Activated naive CD4-positive, alpha-beta T cell treated with Interleukin-2 at 50 U/mL for 16 hours (primary cell): ENCODE measurements at places on chromosomes 12 and 14.

- no peak for DNase-seq
These were observed 32.7 kb upstream of the USP44 start for GRCh38 chr12:95583933-95584332.

DNA sequence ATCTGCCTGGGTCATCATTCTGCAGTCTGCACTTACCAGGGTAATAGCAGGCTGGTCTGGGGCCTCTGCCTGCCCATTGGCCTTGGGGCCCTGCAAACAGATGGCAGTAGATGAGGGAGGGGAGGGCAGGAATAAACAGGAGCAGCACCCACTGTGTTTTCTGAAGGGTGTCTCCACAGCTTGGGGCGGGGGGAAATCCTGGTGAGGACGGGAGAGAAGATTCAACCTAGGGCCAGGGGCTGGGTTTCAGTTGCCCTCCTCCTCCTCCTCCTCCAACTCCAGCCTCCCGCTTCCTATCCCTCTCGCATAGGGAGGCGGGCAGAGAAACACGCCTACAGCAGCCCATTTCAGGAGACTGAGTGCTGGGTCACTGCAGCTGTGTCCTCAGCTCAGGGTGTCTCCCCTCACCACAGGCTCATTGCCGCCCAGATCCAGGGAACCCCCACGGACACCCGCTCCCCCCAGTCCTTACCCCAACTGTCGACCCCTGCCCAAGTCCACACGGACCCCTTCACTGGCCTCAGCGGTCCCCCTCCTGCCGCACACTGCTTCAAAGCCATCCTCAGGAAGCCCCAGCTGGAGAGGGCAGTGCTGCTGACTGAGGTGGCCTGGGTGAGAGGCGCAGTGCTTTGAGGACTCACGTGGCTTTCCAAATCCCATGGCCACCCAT lies 9.1 kb upstream of the KRT80 start:
- no peak for DNase-seq

DNA sequence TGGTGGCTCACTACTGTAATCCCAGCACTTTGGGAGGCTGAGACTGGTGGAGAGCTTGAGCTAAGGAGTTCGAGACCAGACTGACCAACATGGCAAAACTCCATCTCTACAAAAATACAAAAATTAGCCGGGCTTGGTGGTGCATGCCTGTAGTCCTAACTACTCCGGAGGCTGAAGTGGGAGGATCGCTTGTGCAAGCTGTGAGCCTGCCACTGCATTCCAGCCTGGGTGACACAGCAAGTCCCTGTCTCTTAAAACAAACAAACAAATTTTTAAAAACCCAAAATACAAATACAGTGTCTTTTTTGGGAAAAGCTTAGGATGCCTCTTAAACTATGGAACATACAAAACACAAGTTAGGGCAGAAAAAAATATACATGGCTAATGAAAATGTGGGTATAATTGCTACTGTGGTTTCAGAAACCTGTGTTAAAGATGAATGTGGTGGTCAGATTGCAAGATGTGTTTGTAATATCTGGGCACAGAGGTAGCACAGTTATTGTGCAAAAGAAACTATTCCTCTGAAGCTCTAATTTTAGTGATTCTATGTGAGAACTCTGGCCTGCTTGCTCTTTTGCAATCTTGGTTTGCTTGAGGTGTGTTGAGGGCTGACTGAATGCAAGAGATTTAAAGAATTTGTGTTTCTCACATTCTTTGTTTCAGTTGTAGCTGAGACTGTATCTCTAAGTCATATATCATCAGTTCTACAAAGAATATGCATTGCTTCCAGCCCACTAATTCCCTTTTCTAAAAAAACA lies 3.9 kb upstream of the HSPA2 start:
- DNase-seq = no peak

- no peak for DNase-seq
These were observed 2.4 kb downstream of the KIF5A start for GRCh38 chr12:57552306-57552651.

DNA sequence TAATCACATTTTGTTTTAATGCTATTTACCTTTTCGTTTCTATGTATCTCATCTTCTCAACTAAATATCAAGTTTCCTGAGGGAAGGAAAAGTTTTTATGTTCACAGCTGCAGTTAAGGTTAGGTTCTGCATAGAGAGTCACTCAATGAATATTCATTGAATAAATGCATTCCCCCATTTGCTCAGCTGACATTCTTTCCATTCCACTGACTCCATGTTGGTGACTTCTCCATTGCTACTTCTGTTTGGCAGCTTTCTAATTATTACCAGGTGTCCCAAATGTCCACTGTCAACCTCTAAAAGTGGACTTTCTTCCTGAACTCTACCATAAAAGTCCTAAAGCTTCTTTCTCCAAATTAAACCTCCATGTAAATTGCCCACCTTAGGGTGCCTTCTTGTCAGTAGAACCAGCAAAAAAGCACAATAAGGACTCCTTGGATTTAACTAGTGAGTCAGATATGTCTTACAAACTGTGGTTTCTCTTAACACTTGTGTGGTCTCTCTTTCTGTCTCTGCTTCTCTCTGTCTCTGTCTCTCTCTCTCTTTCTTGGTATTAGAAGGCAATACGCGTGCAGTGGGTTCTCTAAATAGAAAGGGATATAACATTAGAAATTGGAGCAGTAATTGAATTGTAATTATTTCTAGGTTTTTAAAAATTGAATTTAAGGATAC lies 85.9 kb downstream of the TMEM117 start:
- no peak for DNase-seq

DNA sequence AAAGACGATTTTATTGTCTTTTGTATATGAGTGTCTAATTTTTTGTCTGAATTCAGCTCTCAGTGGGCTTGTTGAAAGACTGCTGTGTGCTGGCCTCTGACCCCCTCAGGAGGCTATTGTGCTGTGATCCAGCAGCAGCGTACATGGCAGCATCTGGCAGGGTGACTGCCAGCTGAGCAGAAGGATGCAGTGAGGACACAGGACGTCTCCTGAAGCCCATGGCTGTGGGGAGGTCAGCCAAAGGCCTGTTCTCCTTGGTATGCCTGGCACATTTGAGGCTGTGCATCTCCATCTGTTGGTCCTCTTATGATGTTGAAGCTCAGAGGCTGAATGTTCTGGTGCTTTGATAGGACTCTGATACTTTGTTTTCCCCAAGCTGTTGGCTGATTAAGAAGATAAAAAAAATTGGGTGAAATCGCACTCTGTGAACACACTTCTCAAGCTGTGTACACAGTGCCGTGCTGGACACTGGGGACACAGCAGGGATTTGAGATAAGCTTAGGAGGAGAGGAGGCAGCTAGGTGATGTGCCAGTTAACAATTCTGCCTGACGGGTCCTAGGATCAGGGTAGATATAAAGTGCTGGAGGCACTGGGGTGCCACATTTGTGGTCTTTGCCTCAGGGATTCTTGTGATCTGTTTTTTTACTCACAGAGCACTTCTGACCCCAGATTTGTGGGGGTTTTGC lies 37.5 kb downstream of the EID3 start:
- DNase-seq = no peak

- no peak for DNase-seq
These were observed 38.5 kb upstream of the SFSWAP start for GRCh38 chr12:131672311-131672940.

DNA sequence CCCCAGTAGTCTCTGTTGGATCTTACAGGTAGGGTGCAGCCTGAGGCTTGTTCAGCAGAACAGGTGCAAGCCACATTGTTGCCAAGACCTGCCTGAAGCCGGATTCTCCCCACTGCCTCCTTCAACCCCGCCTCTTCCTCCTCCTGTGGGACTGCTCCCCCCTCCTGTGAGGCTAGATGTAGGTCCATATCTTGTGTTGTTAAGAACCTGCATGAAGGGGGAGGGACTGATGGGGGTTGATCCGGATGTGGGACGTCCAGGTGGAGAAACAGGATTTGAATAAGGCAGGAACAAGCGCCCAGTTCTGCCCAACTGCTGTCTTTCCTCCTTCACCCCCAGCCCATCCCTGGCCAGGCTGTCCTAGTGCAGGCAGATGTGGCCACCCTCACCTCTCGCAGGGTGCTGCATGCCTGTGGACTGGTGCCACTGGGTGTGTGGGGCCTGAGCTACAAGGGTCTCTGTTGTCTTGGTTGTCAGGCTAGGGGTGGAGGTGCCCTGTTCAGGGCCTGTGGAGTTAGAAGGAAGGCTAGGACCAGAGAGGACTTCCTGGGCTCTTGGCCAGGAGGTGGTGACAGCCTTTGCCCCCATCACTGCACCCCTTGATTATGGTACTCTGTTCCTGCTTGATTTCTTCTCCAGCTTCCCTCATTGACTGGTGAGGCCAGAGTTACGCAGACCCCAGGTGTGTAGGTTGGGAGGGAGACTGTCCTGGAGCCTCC lies 1.4 kb downstream of the NR4A1 start:
- DNase-seq = peak; percentile 22

DNA sequence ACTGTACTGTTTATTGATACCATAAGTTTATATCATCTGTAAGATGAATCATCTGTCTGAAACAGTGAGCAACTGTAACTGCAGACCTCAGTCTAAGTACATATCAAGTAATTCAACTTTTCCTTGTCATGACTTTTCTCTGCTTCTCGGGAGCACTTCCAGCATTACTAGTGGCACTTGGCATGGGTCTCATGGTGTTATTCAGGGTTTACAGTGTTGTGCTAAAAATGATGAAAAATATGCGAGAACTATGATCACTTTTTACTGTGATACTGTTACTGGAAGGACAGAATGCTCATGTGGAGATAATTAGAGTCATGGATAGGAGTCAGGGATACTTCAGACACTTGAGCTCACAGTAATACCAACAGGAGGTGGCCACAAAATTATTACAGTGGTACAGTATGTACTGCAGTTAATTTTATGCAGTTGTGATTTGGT lies 8.3 kb downstream of the KTN1 start:
- DNase-seq = no peak

DNA sequence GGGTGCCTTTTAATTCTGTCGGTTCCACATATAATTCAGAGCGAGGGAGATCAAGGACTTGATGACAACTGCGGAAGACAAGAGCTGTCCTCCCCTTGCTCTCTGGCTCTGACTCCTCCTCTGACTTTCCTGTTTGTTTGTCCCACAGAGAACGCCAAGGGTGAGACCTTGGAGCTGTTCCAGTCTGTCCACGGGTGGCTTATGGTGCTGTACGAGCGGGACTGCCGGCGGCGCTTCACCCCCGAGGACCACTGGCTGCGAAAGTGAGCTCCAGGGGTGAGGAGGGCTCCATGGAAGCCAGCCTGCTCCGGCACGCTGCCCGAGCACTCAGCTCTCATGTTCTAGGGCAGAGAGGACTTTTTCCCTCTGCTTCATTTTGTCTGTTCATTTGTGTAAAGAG lies 32.8 kb downstream of the UBE3B start:
- no peak for DNase-seq

- no peak for DNase-seq
These were observed 255.5 kb downstream of the RASSF9 start for GRCh38 chr12:85580562-85581168.

DNA sequence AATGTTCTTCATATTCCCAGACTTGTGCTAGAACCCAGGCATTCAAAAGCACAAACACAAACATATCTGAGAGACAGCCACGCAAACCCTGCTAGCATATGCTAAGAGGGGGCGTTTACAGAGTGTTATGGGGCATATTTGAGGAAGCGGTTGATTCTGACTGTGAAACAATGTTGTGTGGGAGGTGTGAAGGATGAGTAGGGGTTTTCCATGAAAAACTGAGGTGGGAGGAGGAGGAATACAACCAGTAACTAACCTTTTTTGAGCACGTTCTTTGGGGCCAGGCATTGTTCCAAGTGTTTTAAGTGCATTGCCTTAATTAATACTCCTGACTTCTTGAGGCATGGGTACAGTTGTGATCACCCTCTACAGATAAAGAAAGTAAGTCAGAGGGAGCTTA lies 499.5 kb downstream of the AACS start:
- no peak for DNase-seq

- no peak for DNase-seq
These were observed 1.6 kb downstream of the CLEC2B start for GRCh38 chr12:9867531-9867930.

- DNase-seq = no peak
These were observed 45.4 kb upstream of the SRP54 start for GRCh38 chr14:34937442-34937841.

- no peak for DNase-seq
These were observed 1.1 kb downstream of the IGF1 start for GRCh38 chr12:102479099-102479885.

GRCh38 chr12:109798691-109799090 lies 34.5 kb downstream of the TRPV4 start:
- DNase-seq = no peak

GRCh38 chr12:98990648-98991047 lies 345.6 kb downstream of the APAF1 start:
- no peak for DNase-seq

- no peak for DNase-seq
These were observed 38.0 kb downstream of the CHST11 start for GRCh38 chr12:104494793-104495158.

DNA sequence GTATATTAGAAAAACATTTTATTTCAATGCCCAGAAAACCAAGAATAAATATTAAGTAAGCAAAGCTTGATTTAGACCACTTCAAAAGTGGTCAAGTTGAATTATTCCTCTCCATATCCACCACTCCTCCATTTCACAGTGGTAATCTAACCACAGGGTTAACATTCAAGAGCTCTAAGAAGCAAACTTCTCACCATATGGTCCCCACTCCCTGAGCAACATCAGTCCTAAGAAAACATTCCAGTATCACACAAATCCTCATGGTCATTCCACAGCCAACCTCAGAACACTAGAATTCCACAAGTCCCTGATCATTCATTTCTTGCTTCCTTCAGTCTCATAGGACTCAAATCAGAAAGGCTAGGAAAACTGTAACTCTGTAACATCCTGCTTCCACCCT lies 47.9 kb downstream of the ST8SIA1 start:
- no peak for DNase-seq

- no peak for DNase-seq
These were observed 1.9 kb upstream of the RAB35 start for GRCh38 chr12:120118321-120119061.

- DNase-seq = no peak
These were observed 45.8 kb downstream of the ELK3 start for GRCh38 chr12:96239711-96240635.

DNA sequence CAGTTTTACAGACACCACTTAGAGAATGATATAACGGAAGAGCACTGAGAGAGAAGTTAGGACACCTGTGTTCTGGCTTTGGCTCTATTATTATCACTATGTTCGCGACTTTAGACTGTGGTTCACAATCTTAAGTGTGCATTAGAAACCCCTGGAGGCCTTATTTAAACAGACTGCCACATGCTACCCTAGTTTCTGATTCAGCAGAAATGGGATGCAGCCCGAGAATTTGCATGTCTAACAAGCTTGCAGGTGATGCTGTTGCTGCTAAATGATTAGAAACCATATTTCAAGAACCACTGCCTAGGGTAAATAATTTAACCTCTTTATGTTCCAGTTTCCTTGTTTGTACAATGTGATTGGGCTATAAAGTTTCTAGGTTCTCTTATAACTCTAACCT lies 3.6 kb upstream of the RAD51AP1 start:
- no peak for DNase-seq

DNA sequence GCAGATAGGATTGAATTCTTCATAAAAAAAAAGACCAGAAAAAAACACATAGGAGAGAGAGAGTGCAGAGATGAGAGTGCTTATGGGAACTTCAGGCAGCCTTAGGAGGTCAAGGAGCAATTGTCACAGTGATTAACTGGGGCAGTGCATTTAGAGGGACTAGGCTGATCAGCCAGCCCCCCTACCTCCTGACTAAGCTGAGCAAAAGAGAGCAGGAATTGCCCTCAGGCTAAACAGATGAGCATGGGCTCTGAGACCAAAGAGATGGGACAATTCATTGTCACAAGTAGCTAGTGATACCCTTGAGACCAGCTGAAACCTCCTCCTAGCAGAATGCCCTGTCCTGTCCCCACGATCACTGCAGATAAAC lies 124.0 kb downstream of the BTG1 start:
- no peak for DNase-seq
